ENCODE measurements at places on chromosomes 2 and 18. TPM values are rescaled to one million over a fixed set of nuclear protein-coding genes. Genes with fewer than 3 reads are reported as not detected.

- H3K27ac ChIP-seq = no peak overlapping the region
- H3K4me3 ChIP-seq = no peak overlapping the region
Observed at GRCh38 chr2:97769308-97769707, 55.9 kb downstream of the ZAP70 start.

DNA sequence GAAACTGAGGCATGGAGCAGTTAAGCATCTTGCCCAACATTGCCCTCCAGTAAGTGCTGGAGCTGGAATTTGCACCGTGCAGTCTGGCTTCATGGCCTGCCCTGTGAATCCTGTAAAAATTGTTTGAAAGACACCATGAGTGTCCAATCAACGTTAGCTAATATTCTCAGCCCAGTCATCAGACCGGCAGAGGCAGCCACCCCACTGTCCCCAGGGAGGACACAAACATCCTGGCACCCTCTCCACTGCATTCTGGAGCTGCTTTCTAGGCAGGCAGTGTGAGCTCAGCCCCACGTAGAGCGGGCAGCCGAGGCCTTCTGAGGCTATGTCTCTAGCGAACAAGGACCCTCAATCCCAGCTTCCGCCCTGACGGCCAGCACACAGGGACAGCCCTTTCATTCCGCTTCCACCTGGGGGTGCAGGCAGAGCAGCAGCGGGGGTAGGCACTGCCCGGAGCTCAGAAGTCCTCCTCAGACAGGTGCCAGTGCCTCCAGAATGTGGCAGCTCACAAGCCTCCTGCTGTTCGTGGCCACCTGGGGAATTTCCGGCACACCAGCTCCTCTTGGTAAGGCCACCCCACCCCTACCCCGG is 1.3 kb downstream of the PROC start:
- DNase-seq = no peak
- peaks cover 42% of the 10 kb centered on the region for H3K4me1 ChIP-seq
- no peaks in the 10 kb centered on the region for H3K27me3 ChIP-seq
- no peak overlapping the region for H3K27ac ChIP-seq
- no peaks in the 10 kb centered on the region for H3K36me3 ChIP-seq

- H3K4me3 ChIP-seq = no peak overlapping the region
- H3K4me1 ChIP-seq = peaks cover 42% of the 10 kb centered on the region
- H3K36me3 ChIP-seq = no peaks in the 10 kb centered on the region
Observed at GRCh38 chr2:113209011-113209645, 35.4 kb downstream of the PSD4 start.

GRCh38 chr2:103792042-103792441 is 1030.2 kb downstream of the TMEM182 start:
- peaks cover 3% of the 10 kb centered on the region for H3K27me3 ChIP-seq
- H3K27ac ChIP-seq = no peak overlapping the region
- DNase-seq = no peak
- peaks cover 24% of the 10 kb centered on the region for H3K4me1 ChIP-seq
- H3K4me3 ChIP-seq = no peak overlapping the region

GRCh38 chr2:44077942-44078511 is 82.2 kb upstream of the LRPPRC start:
- no peak overlapping the region for H3K27ac ChIP-seq
- peaks cover 5% of the 10 kb centered on the region for H3K4me1 ChIP-seq
- no peaks in the 10 kb centered on the region for H3K36me3 ChIP-seq
- H3K4me3 ChIP-seq = no peak overlapping the region

- no peaks in the 10 kb centered on the region for H3K27me3 ChIP-seq
- DNase-seq = no peak
- no peak overlapping the region for H3K27ac ChIP-seq
- H3K36me3 ChIP-seq = peaks cover 12% of the 10 kb centered on the region
- H3K4me1 ChIP-seq = peaks cover 44% of the 10 kb centered on the region
Observed at GRCh38 chr2:85009019-85009618, 38.2 kb downstream of the KCMF1 start.

GRCh38 chr2:64646007-64646880 is 7.5 kb downstream of the SERTAD2 start:
- no peaks in the 10 kb centered on the region for H3K36me3 ChIP-seq
- no peaks in the 10 kb centered on the region for H3K27me3 ChIP-seq
- no peak overlapping the region for H3K27ac ChIP-seq
- peak overlapping the region; percentile 24 for H3K4me3 ChIP-seq

- no peak for DNase-seq
- H3K27ac ChIP-seq = peak overlapping the region; percentile 92
- no peak overlapping the region for H3K4me3 ChIP-seq
- H3K27me3 ChIP-seq = no peaks in the 10 kb centered on the region
Observed at GRCh38 chr2:46098621-46099062, 198.6 kb upstream of the EPAS1 start.

DNA sequence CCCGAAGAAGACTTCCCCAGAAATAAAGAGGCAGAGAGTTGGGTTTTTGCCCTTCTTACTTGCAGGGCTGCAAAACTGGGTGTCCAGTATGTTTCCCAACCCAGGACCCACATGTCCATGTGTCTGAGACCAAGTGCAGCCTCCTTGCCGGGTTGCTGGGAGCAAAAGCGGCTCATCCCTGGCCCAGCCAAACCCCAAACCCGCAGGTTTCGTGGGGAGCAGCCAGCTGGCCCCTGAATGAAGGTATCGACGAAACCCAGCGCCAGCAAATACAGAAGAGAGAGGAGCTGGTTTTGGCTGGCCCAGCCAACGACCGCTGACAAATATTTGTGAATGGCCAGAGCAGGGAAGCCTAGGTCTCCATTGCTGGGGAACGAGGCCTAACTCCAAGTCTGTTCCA is 197.1 kb downstream of the SMAD7 start:
- H3K27me3 ChIP-seq = no peaks in the 10 kb centered on the region
- no peak for DNase-seq
- peaks cover 11% of the 10 kb centered on the region for H3K36me3 ChIP-seq
- peaks cover 43% of the 10 kb centered on the region for H3K4me1 ChIP-seq

DNA sequence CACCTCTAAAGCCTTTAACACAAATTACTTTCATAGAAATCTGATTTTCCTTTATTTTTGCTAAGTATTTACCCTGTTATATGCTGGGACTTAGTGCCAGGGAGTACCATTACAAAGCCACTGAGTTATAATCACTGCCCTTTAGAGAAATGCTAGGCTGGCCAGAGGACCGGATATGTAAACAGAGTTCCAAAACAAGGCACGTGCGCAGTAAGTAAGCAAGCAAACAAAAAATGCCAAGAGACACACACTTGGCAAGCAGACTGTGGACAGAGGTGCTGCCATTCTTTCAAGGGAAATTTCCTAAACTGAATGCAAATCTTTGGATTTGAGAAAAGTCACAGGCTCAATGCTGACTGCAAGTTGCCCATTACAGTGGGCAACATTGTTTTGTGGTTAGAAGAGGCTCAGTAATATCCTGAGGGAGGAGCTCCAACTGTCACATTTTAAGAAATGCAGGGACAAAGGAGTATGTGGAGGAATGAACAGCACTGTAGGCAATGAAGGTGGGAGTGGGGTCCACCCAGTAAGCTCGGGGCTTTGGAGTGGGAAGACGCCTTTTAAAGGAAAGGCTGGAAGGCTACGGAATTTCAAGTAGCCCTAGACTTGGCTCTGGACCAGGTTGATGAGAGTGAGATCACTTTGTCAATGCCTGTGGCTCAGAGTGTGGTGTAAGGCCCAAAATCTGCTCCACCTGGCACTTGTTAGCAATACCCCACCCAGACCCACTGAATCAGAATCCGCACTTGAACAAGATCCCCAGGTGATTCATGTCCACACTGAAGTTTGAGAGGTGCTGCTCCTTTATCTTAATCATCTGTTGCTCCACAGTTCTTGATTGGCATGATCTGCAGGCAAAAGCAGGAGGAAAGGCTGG is 2.1 kb upstream of the PARD6G start:
- H3K36me3 ChIP-seq = no peaks in the 10 kb centered on the region
- H3K4me1 ChIP-seq = peaks cover 10% of the 10 kb centered on the region
- no peak for DNase-seq
- no peak overlapping the region for H3K27ac ChIP-seq

- DNase-seq = no peak
- no peak overlapping the region for H3K27ac ChIP-seq
- peaks cover 5% of the 10 kb centered on the region for H3K4me1 ChIP-seq
- H3K4me3 ChIP-seq = no peak overlapping the region
- H3K36me3 ChIP-seq = no peaks in the 10 kb centered on the region
Observed at GRCh38 chr2:141317986-141318385, 812.8 kb downstream of the LRP1B start.

DNA sequence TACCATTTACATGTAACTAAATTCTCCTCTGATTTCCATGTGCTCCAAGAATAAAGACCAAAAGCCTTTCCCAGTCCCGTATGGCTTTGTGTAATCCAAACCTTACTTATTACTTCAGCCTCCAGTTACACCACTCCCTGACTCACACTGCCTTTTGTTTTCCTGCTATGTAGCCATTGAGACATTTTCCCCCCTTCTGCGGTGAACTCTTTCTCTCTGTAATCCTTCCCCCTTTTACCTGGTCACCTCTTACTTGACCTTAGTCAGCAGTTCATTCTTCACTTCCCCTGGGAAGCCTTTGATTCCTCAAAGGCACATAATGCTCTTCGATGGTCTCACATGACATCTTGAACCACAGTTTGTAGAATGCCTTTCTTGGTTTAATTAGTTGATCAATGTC is 256.0 kb upstream of the FANCL start:
- no peak overlapping the region for H3K4me3 ChIP-seq
- DNase-seq = no peak
- no peak overlapping the region for H3K27ac ChIP-seq
- H3K27me3 ChIP-seq = no peaks in the 10 kb centered on the region
- H3K4me1 ChIP-seq = peaks cover 4% of the 10 kb centered on the region

DNA sequence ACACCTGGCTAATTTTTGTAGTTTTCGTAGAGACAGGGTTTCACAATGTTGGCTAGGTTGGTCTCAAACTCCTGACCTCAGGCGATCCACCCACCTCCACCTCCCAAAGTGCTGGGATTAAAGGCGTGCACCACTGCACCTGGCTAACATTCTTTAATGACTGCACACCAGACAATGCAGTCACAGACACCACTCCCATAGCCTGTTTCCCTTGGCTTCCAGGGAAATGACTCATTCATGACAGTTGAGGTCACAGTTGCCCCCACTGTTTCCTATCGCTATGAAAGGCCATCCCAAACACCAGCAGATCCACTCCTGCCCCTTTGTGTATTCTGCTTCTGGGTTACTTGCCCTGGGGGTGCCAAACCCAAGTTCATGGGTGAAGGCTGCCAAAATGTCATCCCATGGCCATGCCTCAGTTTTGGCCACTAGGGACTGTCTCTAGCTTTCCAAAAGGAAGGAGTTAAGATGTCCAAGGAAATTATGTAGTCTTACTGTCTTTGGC is 8.7 kb downstream of the CHMP1B start:
- H3K36me3 ChIP-seq = no peaks in the 10 kb centered on the region
- no peaks in the 10 kb centered on the region for H3K27me3 ChIP-seq
- no peak overlapping the region for H3K27ac ChIP-seq

- no peak overlapping the region for H3K4me3 ChIP-seq
- no peaks in the 10 kb centered on the region for H3K36me3 ChIP-seq
Observed at GRCh38 chr2:54503828-54504227, 47.7 kb downstream of the SPTBN1 start.

DNA sequence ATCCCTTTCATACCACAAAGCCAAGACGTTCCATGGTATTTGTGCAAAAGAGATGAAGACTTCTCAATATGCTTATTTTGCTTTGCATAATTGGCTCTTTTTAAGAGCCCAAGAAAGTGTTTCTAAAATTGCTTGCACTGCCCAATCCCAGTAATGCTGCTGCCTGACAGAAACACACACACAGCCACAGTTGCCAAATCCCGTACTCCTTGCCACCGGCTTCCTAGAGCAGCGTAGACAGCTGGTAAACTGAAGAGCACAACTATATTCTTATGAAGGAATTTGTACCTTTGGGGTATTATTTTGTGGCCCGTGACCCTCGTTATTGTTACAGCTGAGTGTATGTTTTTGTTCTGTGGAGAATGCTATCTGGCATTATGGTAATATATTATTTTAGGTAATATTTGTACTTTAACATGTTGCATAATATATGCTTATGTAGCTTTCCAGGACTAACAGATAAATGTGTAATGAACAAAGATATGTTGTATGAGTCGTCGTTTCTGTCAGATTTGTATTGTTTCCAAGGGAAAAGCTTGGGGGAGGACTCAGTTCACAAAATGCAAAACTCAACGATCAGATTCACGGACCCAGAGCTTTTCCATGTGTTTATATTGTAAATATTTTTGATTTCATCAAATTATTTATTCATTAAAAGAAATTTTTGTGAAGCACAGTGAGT is 202.9 kb upstream of the RAB12 start:
- H3K27ac ChIP-seq = no peak overlapping the region
- no peaks in the 10 kb centered on the region for H3K27me3 ChIP-seq
- H3K36me3 ChIP-seq = peaks cover 45% of the 10 kb centered on the region
- H3K4me3 ChIP-seq = no peak overlapping the region
- H3K4me1 ChIP-seq = no peaks in the 10 kb centered on the region
- no peak for DNase-seq

GRCh38 chr2:163213661-163214081 is 375.1 kb upstream of the KCNH7 start:
- H3K27me3 ChIP-seq = no peaks in the 10 kb centered on the region
- H3K27ac ChIP-seq = no peak overlapping the region
- peaks cover 7% of the 10 kb centered on the region for H3K4me1 ChIP-seq
- H3K4me3 ChIP-seq = no peak overlapping the region

DNA sequence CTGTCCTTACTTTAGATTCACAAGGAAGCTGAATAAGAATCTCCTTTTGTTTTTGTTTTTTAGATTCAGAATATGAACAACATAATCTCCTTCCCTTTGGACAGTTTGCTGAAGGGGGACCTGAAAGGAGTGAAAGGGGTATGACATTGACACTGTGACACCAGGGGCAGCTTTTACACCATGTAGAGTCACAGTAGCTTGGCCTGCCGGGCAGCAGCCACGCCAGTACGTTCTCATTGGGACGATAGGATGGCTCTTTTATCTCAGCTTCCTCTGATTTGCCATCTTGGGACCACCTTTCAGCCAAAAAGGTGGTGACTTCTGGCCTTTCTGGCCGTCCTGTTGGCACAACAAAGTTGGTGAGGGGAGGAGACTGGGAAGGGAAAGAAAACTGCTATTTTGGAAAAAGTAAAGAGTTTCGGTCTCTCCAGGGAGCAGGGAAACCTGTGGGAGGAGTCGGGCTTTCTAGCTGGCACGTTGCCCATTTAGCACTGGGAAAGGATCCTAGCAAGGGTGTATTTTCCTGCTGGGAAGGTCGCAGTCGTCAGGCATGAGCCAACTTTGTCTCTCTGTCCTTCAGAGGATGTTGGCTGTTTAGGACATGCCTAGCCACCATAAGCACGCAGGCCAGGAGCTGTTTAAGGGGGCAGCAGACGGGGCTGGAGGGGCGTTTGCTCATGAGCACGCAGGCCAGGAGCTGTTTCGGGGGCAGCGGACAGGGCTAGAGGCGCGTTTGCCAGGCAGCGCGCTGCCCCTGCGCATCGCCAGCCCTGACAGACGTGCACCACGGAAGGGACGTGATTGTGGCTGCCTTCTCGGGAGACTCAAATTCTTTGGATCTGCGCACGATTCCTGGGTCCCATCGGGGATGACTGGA is 104.6 kb downstream of the ITGB1BP1 start:
- peaks cover 9% of the 10 kb centered on the region for H3K36me3 ChIP-seq
- no peak for DNase-seq
- no peaks in the 10 kb centered on the region for H3K27me3 ChIP-seq
- peaks cover 12% of the 10 kb centered on the region for H3K4me1 ChIP-seq
- peak overlapping the region; percentile 82 for H3K27ac ChIP-seq
- no peak overlapping the region for H3K4me3 ChIP-seq

Gene CNTNAP5
- total RNA-seq = not detected

Gene TRIP12
- total RNA-seq = 231 TPM

Gene ASPRV1
- 1.2 TPM for total RNA-seq

Gene SMAD7
- 70.1 TPM for total RNA-seq

Gene FSHR
- total RNA-seq = not detected

Gene RFX8
- total RNA-seq = not detected

Gene SPP2
- total RNA-seq = not detected

Gene ATF2
- 61.0 TPM for total RNA-seq

Gene SEMA4F
- 17.4 TPM for total RNA-seq

Gene OTOS
- not detected for total RNA-seq

Gene ZEB2
- total RNA-seq = 95.4 TPM

Measured in chondrocyte (in vitro differentiated cells).